Hepatic stellate cell (primary cell): ENCODE measurements at places on chromosomes 12 and 14.

DNA sequence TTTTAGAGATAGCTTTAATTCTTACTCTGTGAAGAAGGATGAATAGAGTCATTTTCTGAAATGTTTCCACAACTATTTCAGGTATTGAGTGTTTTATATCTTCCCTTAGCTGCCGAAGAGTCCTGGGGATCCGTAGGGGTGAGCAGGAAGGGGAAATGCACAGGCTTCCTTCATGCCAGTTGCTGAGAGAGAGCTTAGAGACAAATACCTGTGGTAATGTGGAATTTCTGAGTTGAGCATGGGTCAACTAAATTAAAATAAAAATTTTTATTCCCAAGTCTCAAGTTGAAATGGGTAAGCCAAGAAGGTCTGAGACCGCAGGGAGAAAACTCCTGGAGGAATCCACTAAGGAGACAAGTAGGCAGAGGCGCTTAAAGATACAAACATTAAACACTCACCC, 185.7 kb downstream of the DAD1 start:
- DNase-seq = no peak

DNA sequence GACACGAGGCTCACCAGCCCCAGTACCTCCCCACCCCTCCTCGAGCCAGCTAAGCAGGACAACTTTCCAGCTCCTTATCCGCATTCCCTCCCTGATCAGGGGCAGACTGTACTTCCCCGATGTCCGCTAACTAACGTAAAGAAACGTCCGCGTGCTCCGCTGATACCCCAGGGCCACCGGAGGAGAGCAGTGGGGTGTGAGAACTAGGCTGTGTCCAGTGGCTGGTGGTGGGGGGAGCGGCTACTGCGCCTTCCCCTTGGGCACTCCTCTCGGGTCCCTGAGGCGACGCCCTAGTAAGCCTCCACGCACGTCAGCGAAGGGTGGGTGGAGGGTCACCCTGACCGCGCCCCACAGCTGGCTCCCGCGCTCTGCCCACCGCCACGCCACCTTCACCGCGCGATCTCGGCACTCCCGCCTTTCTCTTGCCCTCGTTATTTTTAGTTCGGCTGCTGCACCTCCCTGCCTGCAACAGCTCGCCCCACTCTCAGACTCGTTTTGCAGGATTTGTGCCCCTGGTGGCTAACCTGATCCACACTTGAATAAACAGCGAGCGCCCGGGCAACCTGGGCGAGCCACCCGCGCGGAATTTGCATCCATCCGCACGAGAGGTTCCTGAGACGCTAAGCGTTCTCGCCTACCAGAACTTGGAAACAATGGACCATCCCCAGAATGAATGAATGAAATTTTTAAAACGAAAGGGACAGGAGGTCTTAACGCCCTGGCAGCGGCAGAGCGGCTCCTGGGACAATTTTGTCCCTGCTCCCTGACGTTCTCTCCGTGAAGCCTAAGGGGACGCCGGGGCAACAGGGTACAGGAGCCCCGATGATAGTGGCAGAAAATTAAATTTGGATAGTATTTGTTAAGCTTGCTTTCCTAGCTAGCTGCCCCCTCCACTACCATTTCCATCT, 6.9 kb upstream of the BMP4 start:
- peak; percentile 55 for DNase-seq

DNA sequence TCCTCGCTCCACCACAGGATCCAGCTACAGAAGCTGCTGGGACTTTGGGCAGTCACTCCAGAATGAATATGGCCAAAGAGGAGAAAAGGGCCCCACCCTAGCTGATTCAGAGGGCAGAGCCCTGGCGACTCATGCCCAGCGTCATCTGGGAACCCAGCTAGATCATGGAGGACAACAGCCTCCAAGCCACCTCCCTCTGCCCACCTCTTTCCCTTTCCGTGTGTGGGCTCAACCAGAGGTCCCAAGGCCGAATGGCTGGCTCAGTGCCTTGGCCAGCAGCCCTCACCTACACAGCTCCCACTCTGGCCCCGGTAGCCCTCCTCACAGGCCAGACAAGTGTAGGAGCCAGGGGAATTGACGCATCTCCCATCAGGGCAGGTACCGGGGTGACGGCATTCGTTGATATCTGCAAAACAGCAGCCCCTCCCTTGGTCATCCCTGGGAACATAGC, 17.4 kb downstream of the ISCA2 start:
- DNase-seq = peak; percentile 79

GRCh38 chr12:6827437-6827911, 733 bp upstream of the P3H3 start:
- DNase-seq = peak; percentile 96

- DNase-seq = no peak
Observed at GRCh38 chr14:68978172-68978911, 760 bp downstream of the ACTN1 start.

- DNase-seq = no peak
Observed at GRCh38 chr12:619346-619745, 43.9 kb downstream of the NINJ2 start.
